ENCODE measurements at places on chromosomes 5 and 9.

DNA sequence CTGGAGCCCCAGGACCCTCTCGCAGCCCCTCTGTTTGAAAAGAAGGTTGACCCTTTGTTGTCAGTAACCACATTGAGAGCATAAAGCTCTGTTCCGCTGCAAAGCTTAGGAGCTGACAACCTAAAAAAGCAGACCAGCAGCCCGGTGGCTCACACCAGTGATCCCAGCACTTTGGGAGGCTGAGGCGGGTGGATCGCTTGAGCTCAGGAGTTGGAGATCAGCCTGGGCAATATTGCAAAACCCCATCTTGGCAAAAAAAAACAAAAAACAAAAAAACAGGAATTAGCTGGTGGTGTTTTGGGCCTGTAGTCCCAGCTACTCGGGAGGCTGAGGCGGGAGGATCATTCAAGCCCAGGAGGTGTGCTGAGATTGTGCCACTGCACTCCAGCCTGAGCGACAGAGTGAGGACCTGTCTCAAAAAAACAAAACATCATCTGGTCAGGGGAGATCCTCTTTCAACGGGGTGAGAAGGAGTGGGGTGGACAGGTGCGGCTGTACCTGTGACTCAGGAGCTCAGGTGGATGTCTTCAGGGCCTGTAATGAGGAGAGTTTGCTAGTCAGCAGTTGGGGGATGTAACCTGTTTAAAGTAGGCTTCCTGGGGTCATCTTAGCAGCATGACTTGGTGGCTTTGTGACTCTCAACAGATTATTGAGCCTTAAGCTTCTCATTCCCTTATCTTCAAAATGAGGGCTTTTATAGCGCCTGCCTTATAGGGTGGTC, 694 bp upstream of the REEP2 start:
- DNase-seq, result no peak

- DNase-seq, result no peak
Observed at GRCh38 chr5:66582499-66583165, 13.6 kb upstream of the MAST4 start.

GRCh38 chr9:78278177-78278777, 18.6 kb upstream of the PSAT1 start:
- no peak for DNase-seq

GRCh38 chr5:106277540-106278096, 1393.1 kb downstream of the EFNA5 start:
- DNase-seq, result no peak

DNA sequence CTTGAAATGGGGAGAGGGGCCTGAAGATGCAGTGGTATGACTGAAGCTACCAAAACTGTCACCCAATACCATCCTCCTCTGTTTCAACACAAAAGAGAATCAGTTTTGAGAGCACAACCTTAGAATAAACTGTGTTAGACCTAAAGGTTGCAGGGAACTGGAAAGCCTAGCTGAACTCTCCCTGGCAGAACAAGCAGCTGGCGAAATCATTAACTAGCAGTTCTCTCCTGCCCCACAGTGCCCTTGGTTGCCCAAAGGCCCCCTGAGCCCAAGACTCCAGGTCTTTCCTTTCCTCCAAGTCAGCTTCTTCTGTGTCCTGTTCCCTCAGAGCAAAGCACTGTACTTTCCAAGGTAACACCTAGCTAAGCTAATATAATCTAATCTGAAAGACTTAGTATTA, 135.4 kb upstream of the SLC30A5 start:
- DNase-seq, result no peak

DNA sequence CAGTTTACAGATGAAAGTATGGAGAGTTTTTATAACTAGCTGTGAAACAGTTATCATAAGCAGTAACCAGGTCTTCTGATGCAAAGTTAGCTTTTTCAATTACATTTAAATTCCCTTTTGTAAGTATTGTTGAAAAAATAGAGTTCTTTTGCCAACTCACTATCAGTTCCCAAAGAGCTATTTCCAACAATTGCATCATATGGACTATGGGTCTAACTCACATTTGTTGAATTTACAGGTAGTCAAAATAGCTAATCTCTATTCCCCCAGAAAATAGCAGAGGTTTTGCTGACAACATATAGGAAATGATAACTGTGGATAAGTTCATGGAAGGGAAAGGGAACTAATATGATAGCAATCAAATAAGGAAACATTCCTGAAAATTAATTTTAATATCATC, 1.4 kb downstream of the SPINK1 start:
- no peak for DNase-seq

DNA sequence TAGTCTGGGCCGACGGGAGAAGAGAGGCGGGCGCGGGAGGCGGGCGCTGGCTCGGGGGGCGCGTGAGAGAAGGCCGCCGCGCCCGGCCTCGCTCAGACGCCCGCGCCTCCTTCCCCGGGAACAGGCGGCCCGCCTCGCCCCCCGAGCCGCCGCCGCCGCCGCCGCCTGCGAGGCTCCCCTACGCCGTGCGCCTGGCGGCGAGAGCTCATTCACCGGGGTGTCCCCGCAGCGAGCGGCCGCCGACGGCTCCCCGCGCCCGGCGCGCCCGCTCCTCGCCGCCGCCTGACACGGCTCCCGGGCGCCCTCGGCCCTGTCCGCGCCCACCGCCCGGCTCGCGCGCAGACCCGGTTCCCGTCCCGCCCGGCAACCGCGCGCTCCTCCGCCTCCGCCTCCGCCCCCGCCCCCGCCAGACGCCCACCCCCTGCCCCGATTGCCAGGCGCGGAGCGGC, at the start of gene GNAQ:
TSS of gene GNAQ (minus strand) at position 368 of the 449 bp plus-strand sequence. CDS start 576 bp downstream, outside the sequence.
- DNase-seq, result no peak

- DNase-seq, result no peak
Observed at GRCh38 chr5:60366489-60366888, 333.5 kb downstream of the DEPDC1B start.
